ENCODE measurements at places on chromosomes 16 and 17.

GRCh38 chr17:27993161-27993695 is 49.2 kb upstream of the NLK start:
- no peak for DNase-seq

- no peak for DNase-seq
Observed at GRCh38 chr16:74221828-74222227, 74.8 kb upstream of the PSMD7 start.

- no peak for DNase-seq
Observed at GRCh38 chr16:57627184-57627871, 1.1 kb upstream of the ADGRG1 start.

- no peak for DNase-seq
Observed at GRCh38 chr17:47735536-47736011, 2.5 kb downstream of the TBX21 start.

GRCh38 chr17:42989141-42989540 is 8.8 kb downstream of the RUNDC1 start:
- no peak for DNase-seq

DNA sequence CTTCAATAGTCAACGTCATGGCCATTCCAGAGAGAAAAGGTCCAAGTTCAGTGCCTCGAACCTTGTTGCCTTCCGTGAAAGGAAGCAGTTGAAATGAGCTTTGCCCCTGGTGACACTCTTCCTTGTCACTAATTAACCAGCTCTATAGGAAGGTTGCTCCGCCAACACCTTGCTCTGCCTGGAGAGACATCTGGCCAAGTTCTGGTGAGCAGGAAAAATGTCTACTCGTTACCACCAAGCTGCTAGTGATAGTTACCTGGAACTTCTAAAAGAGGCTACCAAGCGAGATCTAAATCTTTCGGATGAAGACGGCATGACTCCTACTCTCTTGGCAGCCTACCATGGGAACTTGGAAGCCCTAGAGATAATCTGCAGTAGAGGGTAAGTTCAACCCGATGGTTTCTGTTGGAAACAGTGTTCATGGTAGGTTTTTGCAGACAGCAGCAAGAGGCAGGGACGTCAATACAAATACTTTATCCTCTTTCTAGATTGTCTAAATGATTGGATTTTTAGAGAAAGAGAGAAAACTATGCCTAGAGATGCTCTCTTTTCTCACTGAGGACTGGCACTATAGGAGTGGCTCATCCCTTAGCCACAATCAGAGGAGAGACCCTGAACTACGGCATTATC is at the start of gene ANKS4B:
Gene ANKS4B (plus strand): TSS at position 179 of the 630 bp plus-strand sequence. CDS start 39 bp downstream, at position 218.
- DNase-seq: no peak

- DNase-seq: no peak
Observed at GRCh38 chr17:77354420-77354669, 213.6 kb downstream of the SEC14L1 start.

DNA sequence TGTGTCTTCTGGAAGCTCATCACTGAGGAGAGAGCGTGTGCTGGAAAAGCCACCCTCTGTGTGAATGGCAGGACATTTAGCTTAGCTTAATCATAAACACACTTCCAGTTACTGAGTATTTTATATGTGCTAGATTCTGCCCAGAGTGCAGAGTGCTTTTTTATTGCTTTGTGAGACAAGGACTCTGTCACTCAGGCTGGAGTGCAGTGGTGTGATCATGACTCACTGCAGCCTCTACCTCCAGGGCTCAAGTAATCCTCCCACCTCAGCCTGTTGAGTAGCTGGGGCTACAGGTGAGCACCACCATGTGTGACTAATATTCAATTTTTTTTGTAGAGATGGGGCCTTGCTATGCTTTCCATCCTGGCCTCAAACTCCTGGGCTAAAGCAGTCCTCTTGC is 61.4 kb upstream of the IRX3 start:
- DNase-seq: no peak

DNA sequence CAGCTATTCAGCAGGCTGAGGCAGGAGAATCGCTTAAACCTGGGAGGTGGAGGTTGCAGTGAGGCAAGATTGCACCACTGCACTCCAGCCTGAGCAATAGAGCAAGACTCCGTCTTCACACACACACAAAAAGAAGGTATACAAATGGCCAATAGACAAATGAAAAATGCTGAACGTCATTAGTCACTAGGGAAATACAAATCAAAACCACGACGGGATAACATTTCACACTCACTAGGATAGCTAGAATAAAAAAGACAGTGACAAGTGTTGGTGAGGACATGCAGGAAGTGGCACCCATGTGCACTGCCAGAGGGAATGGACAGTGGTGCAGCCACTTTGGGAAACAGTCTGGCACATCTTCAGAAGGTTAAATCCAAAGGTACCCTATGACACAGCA is 172.9 kb downstream of the FTO start:
- no peak for DNase-seq

GRCh38 chr16:27202923-27203506 is 311 bp upstream of the KDM8 start:
- peak; percentile 49 for DNase-seq

- no peak for DNase-seq
Observed at GRCh38 chr16:68369168-68369567, 58.3 kb downstream of the PRMT7 start.

DNA sequence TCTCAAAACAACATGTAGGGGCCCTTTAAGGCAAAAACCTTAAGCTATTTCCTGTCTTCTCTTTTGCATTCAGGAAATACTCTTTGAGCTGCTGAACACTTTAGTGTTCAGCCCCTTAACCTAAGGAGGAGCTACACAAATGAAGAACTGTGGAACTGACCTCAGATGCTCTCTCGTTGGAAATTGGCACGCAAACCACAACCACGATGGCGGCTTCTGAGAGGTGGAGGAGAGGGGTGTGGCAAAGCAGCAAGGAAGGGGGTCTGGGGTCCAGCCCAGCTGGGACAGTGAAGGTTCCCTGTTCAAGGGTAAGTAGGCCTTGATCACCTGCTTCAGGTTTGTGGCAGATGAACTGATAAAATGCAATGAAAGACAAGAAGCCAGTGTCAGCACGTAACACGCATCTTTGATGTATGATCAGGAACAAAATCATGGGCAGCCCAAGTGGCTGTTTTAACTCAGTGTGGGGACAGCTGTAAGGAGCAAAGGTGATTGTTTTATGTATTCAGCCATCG is 291.6 kb upstream of the TNRC6C start:
- DNase-seq: no peak
